ENCODE measurements at places on chromosomes 7 and 10. TPM values are rescaled to one million over a fixed set of nuclear protein-coding genes. Genes with fewer than 3 reads are reported as not detected.

The LRMDA gene
- total RNA-seq, result 16.3 TPM

The PRKCQ gene
- 7.3 TPM for total RNA-seq

The NPY gene
- total RNA-seq, result not detected

The ENO4 gene
- total RNA-seq, result 1.0 TPM

The GBX1 gene
- not detected for total RNA-seq

The XRCC2 gene
- 1.8 TPM for total RNA-seq
